Right lung (tissue), 10 donors: ENCODE measurements at places on chromosomes 4 and X. TPM values are rescaled to one million over a fixed set of nuclear protein-coding genes. Genes with fewer than 3 reads are reported as not detected.

GRCh38 chr4:5043579-5043978 lies 7.7 kb upstream of the STK32B start:
- DNase-seq: no peak

DNA sequence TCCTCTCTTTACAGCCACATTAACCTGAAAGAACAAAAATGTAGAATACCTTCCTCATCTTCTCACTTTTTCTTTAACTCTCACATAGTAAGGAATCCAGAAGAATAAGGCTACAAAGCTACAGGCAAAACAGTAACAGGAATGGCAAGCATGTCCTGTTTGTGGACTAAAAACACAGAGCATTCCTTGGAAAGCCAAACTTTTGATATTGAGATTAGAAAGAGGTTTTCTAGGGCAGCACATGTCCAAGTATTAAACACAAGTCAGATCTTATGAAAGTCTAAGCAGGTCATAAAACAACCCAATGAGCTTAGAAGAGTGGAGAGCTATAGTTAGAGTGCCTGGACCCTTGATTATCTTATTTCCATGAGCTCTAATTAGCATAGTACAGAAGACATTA lies 58.2 kb upstream of the FAM9C start:
- no peak for DNase-seq

DNA sequence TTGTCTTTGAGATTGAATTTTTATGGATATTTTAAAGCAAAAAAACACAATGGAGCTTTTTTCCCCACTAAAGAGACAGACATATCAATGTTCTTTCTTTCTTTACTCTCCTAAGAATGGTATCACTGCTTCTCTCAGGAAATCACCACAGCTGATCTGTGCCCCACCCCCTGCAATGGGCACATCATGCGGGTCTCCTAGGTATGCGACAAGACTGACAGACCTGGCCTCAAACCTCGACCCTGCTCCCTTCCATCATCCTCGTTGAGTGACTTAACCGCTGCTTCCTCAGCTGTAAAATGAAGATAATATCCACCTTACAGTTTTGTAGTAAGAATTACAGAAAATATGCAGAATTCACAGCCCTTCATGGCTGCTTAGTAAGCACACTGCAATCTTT lies 58.3 kb downstream of the LEF1 start:
- DNase-seq: no peak

Gene UGT2A3
- 5.3 TPM for polyA plus RNA-seq

- no peak for DNase-seq
These were observed 128.2 kb downstream of the ASMT start for GRCh38 chrX:1743105-1743504.
